ENCODE measurements at places on chromosomes 2 and 18.

DNA sequence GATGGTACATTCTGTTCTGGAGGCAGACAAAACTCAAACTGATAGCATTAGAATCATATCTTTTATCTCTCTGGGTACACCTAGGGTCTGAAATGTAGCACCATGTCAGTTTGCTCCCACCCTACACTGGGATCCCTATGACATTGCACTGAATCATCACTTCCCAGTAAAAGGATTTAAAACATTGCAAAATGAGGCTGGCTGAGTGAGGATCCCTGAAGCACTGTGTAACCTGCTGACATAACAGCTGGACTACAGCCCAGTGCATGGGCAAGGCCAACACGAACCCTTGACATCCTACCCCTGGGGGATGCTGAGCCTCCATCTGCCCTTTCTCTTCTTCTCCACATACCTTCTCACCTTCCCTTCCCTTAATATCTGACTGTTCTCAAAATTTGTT lies 253.2 kb downstream of the TTC32 start:
- DNase-seq, result no peak

- DNase-seq, result no peak
Measured at GRCh38 chr18:42192251-42193248, 237.5 kb downstream of the PIK3C3 start.

- DNase-seq, result no peak
Measured at GRCh38 chr2:75076088-75076487, 117.6 kb downstream of the POLE4 start.

DNA sequence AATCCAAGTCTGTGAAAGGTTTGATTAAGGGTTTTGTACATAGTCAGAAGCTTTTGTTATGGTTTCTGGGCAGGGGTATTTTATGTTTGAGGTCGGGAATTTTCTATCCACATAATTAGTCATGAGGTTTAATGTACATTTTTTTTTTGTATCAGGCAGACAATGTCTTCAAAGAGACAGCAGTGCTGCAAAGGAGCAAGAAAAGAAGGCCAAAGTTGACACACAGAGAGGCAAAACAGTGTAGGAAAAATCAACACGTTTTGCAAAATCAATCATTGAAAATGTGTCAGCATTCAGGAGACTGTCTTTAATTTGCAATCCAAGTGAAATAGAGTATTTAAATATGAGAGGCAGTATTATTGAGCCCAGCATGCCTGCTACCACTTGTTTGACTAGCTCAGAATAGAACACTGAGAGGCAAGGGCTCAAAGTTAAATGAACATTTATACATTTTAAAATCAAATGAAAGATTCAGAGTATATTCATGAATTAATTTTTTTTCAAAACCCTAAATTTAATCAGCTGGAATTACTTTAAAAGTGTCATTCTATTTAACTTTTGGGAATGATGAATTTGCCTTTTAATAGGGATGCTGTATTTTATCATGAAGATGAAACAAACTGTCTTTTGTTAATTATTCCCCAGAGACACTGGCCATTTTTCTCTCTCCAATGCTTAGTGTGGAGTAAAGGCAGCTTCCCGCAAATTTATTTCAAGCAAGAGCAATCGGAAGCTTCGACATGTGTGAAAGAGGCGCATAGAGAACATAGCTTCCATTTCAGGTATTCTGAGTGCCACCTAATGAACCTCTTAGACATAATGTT lies 11.3 kb downstream of the VRK2 start:
- no peak for DNase-seq

DNA sequence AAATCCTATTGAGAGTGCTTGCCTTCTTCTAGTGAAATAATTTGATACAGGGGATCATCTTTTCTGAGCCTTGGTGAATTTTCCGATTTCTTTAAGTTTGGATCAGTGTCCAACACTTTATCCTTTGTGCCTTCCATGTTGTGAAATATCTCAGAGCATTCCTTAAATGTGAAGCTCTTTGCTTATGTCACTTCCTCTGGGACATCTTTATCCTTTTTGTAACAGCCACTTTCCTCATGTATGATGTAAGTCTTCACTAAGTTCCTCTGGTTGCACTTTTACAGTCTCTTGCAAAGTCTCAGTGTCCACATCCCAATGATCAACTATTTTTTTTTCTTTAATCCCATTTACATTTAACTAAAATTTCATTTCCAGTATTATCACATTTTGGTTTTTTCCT lies 254.2 kb downstream of the EN1 start:
- DNase-seq, result no peak

DNA sequence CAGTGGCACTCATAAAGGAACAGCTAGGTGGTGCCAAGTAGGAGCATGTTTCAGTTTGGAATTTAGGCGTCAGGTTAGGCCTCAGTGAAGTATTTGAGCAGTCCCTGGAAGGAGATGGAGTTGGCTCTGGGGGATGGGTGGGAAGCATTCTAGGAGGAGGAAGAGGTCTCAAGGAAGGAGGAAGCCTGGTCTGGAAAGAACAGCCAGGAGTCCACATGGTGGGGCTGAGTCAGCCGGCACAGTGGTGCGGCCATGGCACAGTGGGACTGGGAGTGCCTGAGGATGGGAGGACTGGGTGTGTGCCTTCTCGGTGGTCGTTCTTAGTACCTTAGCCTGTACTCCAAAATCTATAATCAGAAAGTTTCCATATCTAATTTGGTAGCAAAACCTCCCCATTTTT lies 373.3 kb downstream of the PTPRM start:
- no peak for DNase-seq

GRCh38 chr2:233822101-233822771 lies 32.1 kb downstream of the HJURP start:
- no peak for DNase-seq

GRCh38 chr2:8658064-8658862 lies 23.6 kb upstream of the ID2 start:
- DNase-seq, result no peak

- DNase-seq, result no peak
Measured at GRCh38 chr2:217858519-217859491, 144.0 kb downstream of the TNS1 start.

GRCh38 chr2:230412371-230412711 lies 3.7 kb upstream of the SP100 start:
- DNase-seq, result no peak

DNA sequence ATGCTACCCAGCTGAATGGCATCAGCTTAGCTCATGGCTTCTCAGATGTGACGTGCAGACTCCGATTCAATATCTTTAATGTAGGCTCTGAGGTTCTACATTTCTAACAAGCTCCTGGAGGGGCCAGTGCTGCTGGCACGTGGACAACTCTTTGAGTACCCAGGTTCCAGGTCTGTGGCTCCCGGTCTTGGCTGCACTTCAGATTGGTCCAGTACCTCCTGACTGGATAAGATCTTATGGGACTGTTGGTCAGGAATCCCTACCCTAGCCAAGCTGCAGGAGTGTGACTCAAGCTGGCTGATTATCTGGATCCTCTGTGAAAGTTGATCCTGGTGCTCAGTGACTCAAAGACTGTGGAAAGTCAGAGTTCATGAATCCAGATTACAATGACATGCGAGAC lies 222.1 kb downstream of the ANKRD30B start:
- DNase-seq, result no peak

DNA sequence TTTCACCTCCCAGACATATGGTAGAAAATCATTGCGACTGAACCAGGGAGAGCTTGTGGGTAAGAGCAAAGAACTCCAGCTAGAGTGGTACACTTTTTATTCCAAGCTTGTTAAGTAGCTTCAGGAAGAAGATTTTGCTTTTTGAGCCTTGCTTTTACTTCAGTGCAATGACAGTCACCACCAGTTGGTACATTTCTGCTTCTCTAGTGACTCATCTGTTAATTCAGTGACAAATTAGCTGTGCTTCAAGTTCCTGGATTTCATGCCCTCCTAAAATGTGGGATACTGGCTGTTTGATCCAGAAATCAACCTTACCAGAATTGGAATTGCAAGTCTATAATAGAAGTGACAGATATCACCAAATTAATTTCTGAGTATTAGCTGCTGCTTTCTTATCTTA lies 117.6 kb upstream of the TTN start:
- no peak for DNase-seq

Data from effector CD8-positive, alpha-beta T cell (primary cell).